ENCODE measurements at places on chromosomes 4 and X.
A peak's percentile ranks its signal among the peaks of the same experiment; 100 is the strongest.

DNA sequence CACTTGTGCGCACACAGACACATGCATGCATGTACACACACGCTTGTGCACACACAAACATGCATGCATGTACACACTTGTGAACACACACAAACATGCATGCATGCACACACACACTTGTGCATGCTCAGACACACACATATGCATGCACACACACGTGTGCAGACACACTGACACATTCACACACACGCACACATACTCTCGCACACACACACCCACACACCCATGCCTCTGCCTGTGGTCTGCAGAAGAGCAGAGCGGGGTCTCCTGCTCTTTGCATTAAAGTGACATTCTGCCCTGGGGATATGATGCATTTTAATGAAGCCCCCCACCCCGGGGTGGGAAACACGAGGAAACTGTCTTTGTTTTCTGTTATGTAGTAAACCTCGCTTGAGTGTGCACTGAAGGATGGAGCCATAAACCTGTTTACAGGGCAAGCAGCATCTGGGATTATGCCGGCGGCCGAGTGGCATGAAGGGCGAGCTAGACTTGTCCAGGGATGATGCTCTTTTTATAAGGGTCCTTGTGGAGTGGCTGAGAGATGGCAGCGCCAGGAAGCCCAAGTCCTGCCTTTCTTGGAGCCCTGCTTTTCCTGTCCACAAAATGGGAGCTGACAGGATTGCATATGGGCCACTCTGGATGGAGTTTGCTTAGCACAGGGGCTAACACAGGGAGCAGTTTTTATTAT, 17.8 kb downstream of the PSAPL1 start:
- DNase-seq, result no peak

DNA sequence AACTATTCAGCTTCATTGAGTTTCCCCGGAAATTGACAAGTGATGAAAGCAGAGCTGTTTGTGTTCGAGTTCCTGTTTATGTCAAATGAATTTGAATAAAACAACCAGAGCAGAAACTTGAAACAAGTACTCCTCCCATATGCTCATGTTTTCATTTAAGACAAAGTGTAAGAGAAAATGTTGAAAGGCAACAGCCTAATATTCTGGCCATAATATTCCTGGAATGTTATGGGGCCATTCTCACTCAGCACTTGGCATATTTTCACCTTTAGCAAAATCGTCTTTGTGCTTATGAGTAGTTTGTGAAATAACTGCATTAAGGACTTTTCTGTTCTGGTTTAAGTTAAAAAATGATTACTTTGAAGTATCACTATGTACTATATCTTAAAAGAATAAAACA, 276.0 kb upstream of the FAT1 start:
- no peak for DNase-seq

- peak; percentile 79 for DNase-seq
Observed at GRCh38 chr4:180449395-180449956, 1793.7 kb upstream of the TENM3 start.

- peak; percentile 94 for DNase-seq
Observed at GRCh38 chrX:55160685-55161552, 59.2 kb upstream of the PAGE5 start.

DNA sequence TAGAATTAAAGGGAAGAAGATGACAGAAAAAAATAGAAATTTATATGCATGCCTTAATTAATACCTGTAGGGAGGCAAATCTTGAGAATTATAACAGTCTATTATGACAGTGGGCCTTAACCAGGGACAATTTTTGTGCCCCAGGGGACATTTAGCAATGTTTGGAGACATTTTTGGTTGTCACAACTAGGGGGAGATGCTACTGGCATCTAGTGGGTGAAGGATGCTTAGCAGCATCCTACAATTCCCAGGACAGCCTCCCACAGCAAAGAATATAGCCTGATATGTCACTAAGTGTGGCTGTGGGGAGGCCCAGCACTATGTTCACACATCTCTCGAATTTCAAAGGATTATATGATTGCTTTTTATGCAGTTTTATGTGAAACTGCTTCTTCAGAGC, 10.5 kb downstream of the GPR82 start:
- no peak for DNase-seq

- no peak for DNase-seq
Observed at GRCh38 chrX:23938690-23939089, 30.9 kb downstream of the CXorf58 start.

DNA sequence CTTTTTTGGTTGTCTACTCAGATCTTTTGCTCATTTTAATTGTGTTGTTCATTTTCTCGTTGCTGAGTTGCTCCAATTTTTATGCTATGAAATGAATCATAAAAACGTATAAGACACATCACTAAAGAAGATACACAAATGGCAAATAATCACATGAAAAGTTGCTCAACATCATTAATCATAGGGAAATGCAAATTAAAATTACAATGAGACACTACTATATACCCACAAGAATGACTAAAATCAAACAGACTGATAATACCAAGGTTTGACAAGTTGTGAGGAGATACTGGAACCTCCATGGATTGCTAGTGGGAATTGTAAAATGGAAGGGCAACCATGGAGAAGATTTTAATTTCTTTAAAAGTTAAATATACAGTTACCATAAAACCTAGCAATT, 17.0 kb downstream of the GSTCD start:
- DNase-seq, result no peak

Data from NCI-H1092 treated with DMSO at 0.1 percent for 48 hours (cell line).